ENCODE measurements at places on chromosomes 12 and 14.
A peak's percentile ranks its signal among the peaks of the same experiment; 100 is the strongest.

DNA sequence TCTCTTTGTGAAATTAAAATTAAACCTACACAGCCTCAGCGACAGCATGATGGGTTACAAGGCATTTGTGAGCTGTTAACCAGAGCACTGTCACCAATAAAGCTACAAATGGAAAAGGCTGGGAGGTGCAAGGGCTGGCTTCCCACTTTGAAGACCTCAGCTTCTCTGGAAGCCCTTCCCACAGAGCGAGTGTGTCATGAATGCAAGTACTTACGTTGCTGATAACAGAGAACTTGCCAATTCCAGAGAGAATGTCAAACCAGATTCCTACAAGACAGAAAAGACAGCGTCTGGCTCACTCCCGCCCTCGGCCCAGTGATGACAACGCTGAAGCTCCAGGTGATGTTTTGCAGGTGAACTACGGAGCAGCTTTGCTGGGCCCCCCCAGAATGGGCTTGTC, 145.8 kb downstream of the NTF3 start:
- DNase-seq = no peak

DNA sequence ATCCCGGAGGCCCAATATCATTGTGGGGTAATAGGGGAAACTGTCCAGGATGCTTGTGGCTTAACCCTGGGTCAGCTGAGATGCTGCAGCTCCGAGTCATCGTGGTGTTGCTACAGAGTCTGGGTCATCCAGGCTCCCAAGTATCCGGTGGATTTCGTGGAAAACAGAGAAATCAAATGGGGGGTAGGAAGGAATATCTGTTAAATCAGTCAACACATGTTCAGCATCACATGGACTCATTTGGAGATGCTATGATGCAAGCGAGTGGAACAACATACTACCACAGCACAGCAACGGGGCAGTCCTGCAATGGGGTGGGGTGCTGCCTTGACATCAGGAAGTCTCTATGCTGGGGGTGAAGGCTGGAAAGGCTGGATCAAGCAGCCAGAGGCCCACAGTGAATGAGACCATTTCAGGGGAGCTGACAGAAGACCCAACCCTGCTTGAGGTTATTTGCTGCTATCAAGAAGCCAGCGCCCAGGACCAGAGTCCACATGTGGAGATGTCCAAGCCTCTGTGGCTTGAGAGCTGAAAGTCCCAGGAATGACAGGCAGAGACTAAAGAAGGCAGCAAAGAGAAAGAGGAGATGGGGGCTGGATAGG, 22.9 kb downstream of the VDR start:
- no peak for DNase-seq

DNA sequence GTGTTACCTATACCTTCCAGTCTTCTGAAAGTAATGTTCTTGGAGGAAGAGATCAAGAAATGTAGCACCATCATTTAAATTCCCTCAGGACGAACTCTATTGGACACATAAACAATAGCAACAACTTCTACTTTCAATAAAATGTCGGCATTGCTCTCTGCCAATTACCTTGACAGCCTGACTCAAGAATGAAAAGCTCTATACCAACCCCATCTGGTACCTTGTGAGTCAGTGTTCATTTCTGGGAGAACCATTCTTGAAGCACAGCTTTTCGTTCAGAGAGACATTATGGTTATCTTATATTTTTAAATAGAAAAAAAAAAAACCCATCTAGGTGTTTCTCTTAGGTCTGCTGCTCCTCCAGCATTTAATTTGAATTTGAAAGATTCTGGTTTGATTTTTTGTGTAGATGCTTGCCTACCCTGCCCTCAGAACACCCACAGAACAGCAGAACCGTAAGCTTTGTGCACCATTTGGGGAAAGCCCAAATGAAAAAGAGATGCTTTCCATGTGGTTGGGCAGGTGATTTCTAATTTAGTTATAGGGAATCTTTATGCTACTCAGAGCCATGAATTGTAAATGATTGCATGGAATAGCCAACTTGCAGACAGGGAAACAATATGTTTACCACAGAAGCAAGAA, 156.0 kb downstream of the SAMD4A start:
- DNase-seq = no peak

GRCh38 chr14:95270203-95270602, 49.5 kb downstream of the CLMN start:
- no peak for DNase-seq

DNA sequence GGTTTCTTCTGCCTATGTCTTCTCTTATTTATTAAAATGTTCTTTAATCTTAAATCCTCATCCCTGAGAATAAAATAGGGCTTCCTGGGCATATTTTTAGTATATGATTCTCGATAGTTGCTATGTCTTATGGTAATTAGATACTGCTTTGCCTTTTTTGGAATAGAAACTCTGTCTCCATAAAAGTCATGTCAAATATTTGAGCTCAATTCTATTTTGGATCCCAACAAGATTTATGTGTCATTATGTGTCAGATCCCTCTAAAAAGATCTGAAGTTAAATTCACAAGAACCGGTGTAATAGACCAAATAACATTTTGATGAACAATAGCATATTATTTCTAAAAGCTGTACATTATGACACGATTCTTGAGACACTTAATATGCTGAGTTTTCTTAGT, 312.5 kb upstream of the PDE3A start:
- DNase-seq = no peak

DNA sequence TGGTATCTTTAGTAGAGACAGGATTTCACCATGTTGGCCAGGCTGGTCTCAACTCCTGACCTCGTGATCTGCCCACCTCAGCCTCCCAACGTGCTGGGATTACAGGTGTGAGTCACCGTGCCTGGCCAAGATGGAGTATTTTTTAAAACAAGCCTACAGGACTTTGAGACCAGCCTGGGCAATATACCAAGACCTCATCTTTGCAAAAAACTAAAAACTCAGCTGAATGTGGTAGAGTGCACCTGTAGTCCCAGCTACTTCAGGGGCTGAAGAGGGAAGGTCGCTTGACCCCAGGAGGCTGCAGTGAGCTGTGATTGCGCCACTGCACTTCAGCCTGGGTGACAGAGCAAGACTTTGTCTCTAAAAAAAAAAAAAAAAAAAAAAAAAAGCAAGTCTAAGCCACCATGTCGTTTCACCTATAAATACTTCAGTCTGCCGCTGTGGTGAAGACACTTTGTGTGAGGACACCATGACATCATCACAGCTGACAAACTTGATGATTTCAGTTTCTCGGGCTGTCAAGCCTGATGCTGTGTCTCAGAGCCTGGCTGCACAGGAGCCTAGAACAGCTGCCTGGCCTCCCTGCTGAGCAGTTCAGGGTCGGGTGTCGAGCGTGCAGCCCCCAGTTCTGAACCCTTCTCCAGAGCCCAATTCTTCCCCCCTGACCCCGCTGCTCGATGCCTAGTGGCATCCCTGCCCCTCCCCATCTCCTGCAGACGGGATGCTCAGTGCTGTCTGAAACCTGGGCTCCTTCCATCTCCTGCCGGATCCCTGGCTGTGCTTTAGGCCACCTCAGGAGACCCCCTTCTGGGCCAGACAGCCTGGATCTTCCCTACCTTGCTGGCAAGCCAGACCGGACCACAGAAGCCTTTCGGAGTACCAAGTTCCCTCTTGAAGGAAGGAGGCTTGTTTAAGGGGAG, 119.2 kb upstream of the EVL start:
- DNase-seq = no peak

DNA sequence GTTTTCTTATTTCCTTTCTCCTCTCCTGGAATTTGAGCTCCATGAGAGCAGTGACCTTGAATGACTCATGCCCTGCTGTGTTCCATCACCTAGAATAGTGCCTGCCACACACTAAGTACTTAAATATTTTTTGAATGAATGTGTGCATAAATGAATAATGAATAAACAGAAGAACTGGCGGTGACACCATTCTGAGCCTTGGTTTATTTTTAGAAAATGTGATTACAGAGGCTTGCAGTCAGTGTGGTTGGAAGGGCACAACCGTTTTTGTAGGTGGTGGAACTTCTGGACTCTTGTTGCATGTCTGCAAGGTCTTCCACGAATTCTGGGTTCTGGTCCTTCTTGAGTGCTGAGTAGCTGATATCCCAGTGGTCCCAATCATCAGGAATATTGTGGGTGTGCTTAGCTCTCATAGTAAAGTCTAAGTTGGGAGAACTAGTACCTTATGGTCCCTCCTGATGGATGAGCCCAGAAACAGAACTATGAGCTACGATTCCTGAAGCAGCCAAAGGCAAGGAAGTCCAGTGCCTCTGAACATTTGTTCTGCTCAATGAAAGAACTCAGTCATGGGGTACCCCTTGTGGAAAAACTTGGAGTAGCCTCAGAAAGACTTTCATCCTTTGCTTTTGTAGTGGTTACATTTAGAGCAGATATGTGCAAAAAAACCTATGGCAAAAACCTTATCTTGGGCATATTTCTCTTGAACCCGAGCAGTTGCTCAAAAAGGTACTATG, 28.8 kb upstream of the BHLHE41 start:
- no peak for DNase-seq

- no peak for DNase-seq
Observed at GRCh38 chr14:75578786-75579337, 442 bp downstream of the FLVCR2 start.

GRCh38 chr12:47249082-47249481, 169.3 kb upstream of the AMIGO2 start:
- DNase-seq = no peak

GRCh38 chr12:30977537-30978349, 51.2 kb downstream of the TSPAN11 start:
- no peak for DNase-seq

DNA sequence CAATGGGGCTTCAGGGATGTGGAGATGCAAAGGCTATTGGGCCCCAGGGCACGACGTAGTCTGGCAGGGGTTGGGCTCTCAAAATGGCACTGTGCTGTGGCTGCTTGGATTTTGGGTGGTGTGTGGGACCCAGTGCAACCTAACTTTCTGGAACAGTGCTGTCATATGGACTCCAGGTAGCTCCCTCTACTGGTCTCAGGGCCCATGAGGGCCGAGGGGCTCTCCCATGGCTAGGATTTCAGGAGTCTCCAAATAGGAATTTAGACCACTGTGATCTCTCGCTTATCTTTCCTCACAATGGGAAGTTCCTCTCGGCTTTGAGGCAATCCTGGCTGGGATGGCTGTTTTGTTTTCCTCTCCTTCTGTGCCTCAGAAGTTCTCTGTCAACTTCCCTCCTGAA, 68.2 kb upstream of the MUCL1 start:
- no peak for DNase-seq

DNA sequence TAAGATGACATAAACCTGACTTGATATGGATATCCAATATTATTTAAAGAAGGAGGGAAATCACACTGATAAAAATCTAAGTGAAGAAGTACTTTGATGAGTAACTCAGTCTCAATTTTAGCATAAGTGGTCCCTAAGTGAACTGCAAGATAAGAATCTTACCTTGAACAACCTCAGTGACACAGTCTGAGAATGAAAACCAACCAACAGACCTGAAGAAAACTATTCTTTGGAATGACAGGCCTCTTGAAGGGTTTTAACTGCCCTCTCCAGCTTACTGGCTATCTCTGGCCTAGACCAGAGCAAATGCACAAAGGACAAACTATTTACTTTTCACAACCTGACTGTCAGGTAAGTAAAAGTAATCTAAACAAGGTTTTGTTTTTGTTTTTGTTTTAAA, 44.7 kb downstream of the CPM start:
- DNase-seq = no peak

DNA sequence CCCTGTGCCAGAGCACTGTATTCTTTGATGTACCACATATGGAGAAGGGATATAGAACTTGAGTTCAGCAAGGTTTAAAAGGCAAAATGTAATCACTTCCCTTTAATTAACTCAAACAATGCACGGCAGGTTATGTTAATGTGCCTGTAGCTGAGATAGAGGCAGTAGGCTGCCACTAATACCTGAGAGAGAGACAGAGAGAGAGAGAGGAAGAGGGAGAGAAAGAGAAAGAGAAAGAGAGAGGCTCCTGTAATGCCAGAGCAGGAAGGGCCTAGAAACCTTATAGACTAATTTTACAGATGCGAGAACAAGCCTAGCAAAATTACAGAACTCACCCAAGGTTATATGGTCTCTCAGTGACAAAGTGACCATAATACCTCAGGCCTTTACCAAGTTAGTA, 679.8 kb downstream of the NRXN3 start:
- no peak for DNase-seq

- DNase-seq = no peak
Observed at GRCh38 chr12:102722147-102722546, 194.9 kb downstream of the PAH start.

GRCh38 chr12:40622246-40622838, 69.9 kb upstream of the CNTN1 start:
- DNase-seq = peak; percentile 41

DNA sequence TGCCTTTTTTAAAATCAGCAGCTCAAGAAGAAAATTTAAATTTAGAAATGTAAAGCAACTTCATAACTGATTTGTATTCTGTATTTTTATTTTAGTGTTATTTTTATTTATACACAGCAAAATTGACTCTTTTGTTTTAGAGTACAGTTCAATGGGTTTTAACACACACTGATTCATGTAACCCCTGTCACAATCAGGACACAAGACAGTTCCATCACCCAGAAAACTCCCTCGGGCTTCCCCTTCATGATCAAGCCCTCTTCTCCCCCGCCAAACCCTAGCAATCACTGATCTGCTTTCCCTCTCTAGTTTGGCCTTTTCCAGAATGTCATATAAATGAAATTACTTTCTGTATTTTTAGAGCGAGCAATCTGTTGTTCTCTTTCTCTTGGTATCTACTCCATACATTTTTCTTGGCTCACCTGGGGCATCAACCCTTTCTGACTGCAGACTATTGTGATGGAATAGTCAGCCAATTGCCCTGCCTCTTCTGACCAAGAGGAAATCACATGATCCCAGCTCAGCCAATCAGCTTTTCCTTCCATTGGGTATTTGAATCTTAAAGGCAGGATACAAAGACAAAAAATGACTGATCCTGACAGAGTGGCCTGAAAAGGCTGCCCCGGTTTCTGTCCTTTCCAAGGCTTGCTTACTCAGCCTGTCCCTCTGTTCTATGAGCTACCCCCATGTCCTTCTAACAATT, 5.3 kb downstream of the SLC5A8 start:
- DNase-seq = no peak

- no peak for DNase-seq
Observed at GRCh38 chr12:59657266-59657665, 61.4 kb downstream of the SLC16A7 start.

DNA sequence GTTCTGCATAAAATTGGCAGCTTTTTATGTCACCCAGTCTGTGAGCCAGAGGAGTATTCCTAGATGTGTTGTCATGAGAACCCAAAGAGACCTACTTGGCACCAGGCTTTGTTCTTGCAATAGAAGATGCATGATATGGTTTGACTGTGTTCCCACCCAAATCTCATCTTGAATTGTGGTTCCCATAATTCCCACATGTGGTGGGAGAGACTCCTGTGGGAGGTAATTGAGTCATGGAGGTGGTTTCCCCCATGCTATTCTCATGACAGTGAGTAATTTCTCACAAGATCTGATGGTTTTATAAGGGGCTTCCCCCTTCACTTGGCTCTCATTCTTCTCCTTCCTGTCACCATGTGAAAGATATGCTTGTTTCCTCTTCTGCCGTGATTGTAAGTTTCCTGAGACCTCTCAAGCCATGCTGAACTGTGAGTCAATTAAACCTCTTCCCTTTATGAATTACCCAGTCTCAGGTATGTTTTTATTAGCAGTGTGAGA, 572.0 kb upstream of the ATP2B1 start:
- DNase-seq = no peak

- DNase-seq = no peak
Observed at GRCh38 chr12:99087278-99087677, 442.2 kb downstream of the APAF1 start.
